GM12864 (cell line): ENCODE measurements at places on chromosomes 3 and 15.

DNA sequence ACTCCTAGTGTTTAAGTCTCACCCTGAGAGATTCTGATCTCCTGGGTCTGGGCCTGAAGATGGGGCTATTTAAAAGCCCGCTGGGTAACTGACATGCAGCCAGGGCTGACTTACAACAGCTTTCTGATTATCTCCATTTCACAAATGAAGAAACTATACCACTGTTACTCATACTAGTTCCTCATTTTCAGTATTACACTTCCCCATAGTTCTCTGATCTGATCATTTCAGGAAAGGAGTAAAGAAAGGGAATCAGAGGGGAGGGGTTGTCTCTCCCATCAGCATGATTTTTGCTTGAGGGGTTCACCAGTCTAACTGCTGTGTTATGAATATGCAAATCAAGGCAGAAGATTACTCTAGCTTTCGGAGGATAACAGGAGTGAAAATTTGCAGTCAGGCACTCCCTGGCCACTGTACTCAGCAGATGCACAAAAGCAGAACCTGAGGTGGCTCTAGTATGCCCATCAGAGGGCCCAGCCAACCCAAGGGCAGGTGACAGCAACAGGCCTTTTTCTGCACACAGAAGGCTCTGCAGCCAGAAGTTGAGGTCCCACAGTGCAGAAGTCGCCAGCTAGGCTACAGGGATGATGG lies 59.4 kb downstream of the DAPK2 start:
- peak; percentile 82 for DNase-seq

- no peak for DNase-seq
These were observed 39.6 kb downstream of the ZNF860 start for GRCh38 chr3:32021155-32021554.

- no peak for DNase-seq
These were observed 706 bp upstream of the RPL35A start for GRCh38 chr3:197949191-197949777.

DNA sequence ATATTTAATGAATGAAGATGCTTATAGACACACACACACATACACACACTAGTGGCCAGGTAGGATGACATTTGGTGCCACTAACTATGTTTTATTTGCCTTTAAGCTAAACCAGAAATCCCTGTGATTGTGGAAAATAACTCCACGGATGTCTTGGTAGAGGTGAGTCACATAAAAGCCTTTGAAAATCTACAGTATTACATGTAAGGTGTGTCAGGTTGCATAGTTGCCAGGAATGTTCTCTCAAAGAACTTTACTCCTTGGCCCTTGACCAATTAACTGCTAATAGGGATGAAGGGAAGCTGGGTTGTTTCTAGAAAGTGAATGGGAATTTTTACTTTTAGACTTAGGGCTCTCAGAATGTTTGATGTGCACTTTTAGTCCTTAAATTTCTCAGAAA lies 9.9 kb downstream of the ZBED2 start:
- DNase-seq: no peak

DNA sequence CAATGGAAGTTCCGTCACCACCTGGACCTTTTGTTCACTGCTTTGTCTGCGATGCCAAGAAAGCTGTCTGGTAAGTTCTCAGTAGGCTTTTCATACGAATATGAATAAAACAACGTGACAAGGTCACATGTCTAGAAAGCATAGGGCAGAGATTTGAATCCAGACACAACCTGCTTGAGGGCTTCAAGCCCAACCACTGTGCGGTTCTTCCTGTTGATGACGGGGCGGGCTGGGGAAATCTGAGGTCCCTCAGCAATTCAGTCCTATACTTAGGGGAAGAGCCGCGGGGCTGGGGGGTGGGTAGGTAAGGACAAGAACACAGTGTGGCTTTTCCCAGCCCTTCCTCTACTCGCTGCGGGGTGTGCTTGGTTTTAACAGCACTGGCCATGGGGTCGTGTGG lies 32.4 kb upstream of the SMAD3 start:
- no peak for DNase-seq

DNA sequence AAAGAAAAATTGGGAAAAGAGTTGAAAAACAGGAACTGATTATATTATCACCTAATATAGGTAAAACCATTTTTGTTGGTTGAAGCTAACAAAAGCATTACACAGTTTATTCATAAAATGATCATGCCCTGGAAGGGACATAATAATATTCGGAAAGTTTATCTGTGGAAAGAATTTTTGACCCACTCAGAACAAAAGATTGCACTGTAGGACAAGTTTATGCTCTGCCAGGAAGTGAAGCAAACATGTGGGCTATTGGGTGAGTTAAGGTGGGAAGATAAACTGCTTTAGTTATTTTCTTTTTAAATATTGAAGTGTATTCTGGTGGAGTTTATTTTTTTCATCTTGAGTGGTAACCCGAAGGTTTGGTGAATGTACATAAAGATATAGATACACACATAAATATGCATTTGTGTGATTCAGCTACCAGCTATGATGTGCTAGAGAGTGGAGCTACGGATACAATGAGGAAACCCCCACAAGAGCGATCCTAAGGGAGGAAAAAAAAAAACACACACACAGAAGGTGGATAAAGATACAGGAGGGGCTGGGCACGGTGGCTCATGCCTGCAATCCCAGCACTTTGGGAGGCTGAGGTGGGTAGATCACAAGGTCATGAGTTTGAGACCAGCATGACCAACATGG lies 506.4 kb upstream of the THBS1 start:
- DNase-seq: no peak

DNA sequence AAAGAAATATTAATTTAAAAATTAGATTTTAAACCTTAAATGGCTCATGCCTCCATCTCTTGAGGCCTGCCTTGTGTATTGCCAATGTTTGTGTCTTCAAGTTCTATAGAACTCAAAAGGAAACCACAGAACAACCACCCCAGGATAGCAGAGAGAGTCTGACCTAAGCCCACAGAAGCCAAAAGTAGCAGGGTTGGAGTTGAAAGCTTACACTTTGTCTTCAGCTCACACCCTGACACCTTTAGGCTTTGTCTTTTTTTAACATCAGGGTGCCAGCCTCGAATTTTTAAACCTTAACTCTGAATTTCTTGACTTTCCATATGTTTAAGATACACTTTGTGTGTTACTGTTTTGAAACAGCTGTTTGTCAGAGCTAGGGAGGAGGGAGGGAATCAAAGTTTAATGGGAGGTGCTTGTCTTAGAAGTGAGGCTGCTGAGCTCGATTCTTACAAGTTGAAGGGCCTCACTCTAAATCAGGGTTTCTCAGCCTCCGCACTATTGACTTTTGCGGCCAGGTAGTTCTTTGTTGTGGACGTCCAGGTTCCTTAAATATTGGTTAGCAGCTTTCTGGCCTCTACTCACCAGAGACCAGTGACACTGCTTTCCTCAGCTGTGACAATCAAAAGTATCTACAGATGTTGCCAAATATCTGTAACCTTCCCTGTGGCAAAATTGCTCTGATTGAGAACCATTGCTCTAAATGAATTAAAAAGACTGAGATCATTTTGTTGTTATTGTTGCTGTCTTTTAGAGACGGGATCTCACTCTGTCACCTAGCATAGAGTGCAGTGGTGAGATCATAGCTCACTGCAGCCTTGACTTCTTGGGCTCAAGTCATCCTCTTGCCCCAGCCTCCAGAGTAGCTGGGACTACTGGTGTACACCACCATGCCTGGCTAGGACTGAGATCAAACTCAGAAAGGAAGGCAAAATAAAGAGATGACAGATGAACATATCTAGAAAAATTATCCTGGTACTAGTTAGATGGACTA lies 139.2 kb upstream of the EOMES start:
- DNase-seq: no peak

- DNase-seq: no peak
These were observed 106.9 kb downstream of the LSM3 start for GRCh38 chr3:14285548-14285925.

DNA sequence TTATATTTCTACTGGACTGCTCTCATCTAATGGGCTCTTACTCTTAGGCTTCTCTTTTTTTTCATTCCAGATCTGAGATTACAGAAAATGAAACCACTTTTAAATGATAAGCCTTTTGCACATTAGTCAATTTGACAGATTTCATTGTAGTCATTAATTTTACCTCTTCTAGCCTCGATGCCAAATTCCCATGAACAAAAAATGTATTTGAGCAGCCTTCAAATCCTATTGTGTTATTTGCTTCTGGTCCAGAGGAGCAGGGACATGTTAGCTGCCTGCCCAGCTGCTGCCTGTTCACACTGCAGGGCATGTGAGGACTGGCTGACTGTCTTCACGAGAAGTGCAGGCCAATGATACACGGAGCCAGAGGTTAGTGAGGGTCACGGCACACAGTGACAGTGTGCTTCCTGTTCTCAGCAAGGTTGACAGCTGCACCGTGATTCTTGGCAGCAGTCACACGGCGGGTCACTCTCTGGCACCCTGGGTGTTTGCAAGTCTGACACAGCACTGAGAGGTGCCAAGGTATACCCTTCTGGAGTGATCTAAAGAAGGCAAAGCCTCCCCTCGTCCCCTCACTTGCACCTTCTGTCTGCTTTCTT lies 40.8 kb downstream of the KAT2B start:
- DNase-seq: no peak

DNA sequence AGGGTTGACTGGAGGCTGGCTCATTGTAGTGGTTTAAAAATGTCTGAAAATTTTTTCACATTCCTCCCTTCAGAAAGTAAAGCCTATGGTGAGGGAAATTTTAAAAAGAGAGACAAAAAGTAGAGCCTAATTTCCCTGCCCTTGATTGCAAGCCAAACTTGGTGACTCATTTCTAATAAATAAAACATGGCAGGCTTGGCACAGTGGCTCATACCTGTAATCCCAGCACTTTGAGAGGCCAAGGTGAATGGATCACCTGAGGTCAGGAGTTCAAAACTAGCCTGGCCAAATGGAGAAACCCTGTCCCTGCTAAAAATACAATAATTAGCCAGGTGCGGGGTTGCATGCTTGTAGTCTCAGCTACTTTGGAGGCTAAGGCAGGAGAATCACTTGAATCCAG lies 18.9 kb upstream of the ARRDC4 start:
- no peak for DNase-seq

DNA sequence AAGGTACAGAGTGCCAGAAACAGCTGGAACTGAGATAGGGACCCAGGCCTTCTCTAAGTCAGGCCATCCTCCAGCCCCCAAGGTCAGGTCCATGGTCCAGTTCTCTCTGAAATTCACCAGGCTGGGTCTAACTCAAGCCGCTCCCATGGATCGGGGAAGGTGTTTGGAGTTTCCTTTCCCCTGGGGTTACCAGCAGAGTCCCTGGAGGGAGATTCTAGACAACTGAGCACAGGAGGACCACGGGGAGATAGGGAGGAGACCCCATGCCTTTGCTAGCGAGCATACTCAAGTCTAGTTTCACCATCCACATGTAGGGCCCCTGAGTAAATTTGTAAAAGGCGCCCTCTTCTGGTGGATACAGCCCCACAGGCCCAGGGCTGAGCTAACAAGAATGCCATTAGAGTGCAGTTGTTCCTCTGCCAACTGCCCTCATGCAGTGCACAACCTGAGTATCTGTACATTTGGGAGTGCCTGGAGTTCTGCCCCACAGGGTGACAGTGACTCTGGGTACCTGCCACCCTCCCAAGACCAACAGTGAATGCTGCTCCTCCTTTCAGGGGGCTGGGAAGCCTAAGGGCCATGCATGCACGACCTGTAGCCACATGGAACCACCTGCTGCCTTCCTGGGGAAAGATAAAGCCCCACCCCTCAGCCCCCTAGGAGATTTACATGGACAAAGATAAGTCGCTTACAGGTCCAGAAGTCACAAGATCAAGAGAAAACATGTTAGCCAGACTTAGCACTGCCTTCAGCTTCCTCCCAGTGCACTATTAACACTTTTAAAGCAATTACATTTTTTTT lies 89.0 kb downstream of the IQSEC1 start:
- no peak for DNase-seq

- no peak for DNase-seq
These were observed 22.1 kb upstream of the SCAANT1 start for GRCh38 chr3:63934041-63934866.

DNA sequence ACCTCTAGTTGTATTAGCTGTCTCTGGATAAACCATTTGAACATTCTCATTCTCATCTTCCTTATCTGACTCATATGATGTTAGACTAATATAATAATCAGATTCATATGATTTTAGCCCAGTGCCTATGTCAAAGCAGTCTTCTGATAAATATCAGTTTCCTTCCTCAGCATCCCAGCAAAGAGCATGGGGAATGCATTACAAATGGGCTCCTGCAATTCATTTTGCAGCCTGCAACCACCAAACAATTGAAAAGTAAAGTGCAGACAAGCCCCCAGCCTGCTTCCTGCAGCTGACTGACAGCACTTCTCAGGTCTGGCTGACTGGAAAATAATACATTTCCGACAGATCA lies 78.2 kb upstream of the STAC start:
- no peak for DNase-seq

DNA sequence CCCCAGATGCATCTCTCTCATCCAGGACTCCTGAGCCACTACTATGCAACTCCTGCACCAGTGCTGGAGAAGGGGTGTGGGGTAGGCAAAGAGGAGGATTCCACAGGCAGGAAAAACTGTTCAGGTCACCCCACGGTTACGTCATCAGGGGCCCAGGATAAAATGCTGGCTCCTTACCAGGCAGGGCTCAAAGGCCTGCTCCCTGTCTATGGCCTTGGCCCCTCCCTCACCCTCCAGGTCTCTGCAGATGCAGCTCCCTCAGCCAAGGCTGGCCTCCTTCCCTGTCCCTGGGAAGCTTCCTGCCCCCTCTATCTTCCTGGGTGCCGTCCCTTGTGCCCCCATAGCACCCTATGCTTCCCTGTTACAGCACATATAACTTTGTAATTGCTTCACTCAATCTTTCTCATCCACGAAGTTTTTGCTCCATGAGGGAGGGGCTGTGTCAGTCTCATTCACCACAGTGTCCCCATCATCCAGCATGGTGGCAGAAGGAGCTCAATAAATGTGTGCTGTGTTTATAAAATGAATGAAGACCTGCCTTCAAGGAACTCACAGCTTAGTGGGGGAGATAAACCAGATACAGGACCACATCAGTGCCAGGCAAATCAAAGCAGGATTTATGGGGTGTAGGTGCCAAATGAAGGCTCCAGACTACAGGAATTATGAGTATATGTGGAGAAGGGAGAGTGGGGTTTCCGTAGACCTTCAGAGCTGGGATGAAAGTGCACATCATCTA lies 18.6 kb downstream of the KBTBD13 start:
- DNase-seq: no peak

DNA sequence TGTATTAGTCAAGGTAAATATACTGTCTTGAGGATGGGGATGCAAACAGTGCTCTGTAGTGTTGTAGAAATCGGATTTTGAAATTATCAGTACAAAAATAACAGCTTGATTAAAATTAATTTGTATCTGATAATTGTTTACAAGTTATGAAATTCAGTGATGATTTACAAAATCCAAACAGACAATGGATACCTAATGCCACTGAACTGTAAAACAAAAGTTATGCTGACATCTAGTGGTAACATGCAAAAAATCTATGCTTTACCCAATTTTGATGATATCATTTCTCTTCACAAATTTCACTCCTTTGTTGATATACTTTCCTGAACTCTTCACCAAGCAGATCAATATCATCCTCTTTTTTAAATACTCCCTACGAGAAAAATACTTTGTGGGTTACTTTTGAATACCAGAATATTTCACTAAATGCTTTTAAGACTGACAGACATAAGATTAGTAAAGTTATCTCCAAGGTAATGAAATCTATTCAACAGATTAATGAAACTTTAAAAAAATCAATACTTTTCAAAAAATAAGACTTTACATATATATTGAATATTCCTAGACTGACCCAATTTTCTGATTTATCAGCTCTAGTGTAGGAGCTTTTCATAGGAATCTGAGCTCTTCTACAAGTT lies 36.0 kb downstream of the MNS1 start:
- DNase-seq: peak; percentile 16

- no peak for DNase-seq
These were observed 194.5 kb upstream of the CFAP20DC start for GRCh38 chr3:59244343-59244742.
